ENCODE measurements at places on chromosomes 11 and 22.

DNA sequence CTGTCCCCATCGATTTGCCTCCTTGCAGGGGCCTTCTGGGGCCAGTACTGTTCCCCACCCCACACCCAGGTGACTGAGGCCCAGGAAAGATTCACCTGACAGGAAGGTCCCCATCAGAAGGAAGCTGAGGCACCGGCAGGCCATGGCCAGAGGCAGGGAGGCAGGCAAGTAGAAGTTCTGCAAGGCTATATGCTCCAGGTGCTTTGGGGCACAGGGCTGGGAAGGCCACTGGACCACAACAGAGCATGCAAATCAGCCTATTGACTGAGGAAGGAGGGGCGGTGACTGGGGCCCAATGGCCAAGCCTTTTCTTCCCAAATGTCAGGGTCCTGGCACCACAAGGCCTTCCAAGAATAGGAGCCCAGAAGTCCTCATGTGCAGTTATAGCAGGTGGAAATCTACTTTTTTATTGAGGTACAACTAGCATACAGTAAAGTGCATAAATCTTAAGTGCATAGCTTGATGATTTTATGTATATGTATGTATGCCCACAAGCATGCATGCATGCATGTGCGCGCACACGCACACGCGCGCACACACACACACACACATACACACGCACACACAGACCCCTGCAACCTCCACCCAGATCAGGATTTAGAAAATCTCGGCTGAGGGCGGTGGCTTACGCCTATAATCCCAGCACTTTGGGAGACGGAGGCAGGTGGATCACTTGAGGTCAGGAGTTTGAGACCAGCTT, at the start of gene VPREB3:
Gene VPREB3, minus strand, starts transcription at position 206 of the 700 bp plus-strand sequence. Its CDS starts 62 bp downstream, at position 144.
- DNase-seq = no peak

- DNase-seq = no peak
Observed at GRCh38 chr11:14645985-14646900, 2.6 kb downstream of the PDE3B start.

DNA sequence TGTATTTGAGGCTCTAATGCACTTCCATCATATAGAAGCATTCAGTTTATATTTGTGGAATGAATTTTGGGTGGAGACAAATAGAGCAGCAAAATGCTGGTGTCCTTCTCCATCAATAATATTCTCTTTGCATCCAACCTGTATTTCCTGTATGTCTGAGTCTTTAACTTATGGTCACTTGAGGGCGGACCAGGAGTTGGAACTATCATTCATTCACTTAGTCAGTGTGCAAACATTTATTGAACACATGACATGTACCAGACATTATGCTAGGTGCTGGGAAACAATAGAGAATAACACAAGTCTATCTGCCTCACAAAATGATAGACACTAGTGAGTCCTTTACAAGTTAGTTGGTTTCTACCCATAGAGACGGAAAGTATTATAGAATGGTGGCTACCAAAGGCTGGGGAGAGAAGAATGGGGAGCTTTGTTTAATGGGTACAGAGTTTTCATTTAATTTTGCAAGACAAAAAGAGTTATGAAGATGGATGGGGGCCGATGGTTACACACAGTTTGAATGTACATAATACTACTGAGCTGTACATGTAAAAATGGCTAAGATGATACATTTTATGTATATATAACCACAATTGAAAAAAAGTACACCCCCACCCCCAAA, 4.6 kb upstream of the TMEM123 start:
- DNase-seq = no peak

DNA sequence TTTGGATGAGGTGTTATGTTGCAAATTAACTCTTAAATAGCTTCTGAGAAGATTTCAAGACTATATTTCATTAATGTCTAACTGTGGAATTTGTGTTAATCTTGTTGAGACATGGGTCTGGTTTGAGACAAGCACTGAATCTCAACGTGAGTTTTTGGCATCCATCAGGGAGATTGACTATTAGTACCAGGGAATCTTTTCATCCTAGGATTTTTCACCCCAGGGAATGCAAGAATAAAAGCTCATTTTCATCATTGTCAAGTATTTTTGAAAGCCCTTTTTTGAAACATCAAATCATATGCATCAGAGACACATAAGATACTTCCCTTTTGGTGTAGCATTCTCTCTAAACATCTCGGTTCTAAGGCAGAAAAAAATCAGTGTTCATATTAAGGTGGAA, 19.5 kb downstream of the OR5T2 start:
- DNase-seq = no peak

DNA sequence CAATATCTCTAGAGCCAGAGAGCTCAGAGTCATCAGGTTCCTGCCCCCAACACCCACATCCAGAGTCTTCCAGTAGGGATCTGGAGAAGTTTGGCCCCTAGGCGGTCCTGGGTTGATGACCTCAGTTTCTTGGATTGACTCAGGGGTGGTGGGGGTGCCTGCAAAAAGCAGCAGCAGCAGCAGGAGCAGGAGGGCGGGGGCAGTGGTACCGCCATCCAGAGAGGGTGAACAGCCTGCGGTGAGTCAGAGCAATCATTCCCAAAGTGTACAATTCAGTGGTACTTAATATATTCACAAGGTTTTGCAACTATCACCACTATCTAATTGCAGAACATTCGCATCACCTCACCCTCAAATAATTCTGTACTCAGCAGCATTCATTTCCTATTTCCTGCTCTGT, 9.9 kb upstream of the SEC14L3 start:
- DNase-seq = no peak

- no peak for DNase-seq
Observed at GRCh38 chr11:76872959-76873827, 12.5 kb downstream of the ACER3 start.

DNA sequence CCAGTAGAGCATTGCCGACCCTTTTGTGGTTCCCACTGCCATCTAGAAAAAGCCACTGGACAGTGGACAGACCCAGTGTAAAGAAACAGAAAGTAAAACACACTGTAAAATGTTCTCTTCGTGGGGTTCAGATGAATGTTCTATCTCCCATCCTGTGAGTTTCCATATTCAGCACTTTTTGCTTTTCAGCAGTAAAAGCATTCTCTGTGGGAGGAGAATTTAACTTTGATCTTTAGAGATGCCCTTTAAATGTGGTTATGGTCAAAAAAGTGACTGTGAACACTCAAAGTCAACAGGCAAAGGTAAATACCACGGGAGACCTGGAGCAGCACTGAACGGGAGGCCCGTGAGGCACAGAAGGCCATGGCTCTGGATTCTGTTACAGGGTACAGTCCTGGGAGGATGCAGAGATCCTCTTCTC, 53.9 kb downstream of the FLI1 start:
- DNase-seq = no peak

DNA sequence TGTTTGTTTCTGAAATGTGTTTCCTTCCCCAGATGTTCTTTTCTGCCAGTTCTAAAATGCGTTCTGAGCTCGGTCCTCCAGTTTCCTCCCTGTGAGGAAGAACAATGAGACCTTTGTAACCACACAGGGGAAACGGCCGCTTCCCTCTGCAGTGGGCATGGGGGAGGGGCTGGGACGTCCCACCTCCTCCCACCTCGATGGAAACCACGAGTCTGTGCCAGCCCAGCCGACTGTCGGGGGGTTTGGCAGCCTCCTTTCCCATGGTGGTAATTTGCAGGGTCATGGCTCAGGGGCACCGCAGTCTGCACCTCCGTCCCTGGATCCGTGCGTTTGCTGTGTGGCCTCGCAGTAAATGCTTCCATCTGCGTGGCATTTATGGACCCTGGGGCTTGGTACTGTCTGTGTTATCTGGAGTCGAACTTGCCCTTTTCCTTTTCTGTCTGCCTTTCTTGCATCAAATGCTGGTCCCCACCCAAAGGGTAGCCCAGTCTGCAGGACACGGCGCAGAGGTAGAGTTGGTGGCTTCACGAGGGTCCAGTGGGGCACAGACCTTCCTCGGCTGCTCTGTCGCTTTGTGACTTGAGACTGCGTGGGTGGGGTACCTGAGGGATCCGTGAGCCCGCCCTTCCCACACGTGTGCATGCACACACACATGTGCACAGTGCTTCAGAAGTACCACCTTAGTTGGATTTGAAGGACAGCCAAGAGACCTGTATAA, 16.1 kb downstream of the LRP5 start:
- no peak for DNase-seq

- no peak for DNase-seq
Observed at GRCh38 chr11:134905928-134906327, 493.9 kb upstream of the B3GAT1 start.

GRCh38 chr11:45676522-45677095, 11.2 kb upstream of the CHST1 start:
- DNase-seq = no peak

DNA sequence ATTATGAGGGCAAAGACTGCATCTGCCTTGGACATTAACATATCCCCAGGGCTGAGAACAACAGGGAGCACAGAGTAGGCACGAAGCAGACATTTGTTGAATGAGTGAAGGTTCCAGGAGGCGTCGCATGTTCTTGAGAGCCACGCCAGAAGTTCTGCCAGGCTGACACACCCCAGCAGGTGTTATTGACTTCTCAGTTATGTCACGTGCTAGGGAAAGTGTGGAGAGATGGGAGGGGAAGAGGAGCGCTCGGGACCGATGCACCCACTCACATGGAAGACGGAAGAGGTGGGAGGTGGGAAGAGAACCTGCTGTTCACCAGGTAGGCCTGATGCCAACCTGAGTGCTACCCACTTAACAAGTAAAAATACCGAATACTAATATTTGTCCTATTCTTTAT, 232.8 kb downstream of the LARGE1 start:
- no peak for DNase-seq
